ENCODE measurements at places on chromosomes 6 and 20.

DNA sequence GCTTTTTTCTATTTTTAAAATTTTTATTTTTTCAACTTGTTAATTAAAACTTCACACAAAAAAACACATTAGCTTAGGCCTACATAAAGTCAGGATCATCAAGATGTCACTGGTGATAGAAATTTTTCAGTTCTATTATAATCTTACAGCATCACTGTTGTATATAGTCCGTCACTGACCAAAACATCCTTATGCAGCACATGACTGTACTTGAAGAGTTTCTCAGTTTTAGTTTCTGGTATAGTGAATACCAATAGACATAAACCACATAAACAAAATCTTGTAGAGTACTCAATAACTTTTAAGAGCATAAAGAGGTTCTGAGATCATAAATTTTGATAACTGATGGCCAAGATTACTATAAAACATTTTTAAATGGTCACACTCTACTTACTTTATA, 71.8 kb downstream of the ASCC3 start:
- DNase-seq: no peak

DNA sequence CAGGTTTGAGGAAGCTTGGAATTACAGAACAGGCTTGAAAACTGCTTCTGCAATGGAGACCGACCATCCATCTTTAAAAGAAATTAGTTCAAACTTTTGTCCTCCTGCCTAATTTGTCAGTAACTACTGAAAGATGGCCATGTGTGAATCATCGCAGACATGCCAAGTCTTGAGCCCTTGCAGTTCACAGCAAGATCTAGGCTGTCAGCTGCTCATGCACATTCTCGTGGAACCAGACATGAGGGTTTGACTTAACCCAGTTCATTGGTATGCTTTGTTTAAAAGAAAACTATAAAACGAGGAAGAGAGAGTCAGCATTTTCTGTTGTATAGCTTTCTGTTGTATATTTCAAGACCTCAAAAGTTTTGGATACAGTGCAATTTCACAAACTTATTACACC, 74.0 kb upstream of the SAMD5 start:
- no peak for DNase-seq

DNA sequence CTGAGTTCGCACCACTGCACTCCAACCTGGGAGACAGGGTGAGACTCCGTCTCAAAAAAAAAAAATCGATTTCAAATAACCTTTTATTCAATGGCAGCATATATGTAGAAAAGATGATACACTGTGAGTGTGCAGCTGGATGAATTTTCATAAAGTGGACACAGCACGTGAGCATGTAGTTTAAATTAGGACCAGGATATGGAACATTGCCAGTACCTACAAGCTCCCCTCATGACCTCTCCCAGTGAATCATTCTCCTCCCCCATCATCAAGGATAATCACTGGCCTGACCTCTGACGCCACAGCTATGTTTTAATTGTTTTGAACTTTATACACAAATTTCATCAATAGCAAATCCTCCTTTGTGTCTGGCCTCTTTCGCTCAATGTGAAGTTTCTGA, 53.8 kb upstream of the HDAC2 start:
- DNase-seq: no peak

DNA sequence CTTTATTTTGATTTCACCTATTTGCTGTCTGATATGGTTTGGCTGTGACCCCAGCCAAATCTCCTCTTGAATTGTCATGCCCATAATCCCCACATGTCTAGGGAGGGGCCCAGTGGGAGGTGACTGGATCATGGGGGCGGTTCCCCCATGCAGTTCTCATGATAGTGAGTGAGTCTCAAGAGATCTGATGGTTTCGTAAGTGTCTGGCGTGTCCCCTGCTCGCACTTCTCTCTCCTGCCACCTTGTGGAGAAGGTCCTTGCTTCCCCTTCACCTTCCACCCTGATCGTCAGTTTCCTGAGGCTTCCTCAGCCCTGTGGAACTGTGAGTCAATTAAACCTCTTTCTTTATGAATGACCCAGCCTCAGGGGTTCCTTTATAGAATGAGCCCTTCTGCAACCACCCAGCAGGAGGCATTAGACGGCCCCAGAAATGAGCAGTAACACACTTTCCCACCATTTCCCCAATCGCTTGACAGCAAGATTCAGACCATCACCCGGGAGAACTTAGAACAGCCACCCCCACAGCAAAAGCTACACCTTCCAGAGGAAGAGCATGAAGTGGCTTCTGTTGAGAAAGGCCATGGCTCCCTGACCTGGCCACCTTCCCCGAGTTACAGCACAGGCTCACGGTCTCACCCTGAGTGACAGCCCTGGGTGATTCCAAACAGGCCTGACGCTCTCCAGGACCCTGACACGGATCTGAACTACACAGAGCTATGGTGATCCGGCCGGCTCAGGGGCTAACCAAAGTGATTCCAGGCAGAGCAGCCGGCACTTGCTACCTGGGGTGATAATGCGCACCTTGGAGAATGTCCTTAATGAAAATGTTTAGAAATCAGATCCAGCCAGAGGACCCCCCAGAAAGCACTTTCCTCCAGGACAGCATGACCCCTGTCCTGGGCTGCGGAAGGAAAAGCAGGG, 131.2 kb upstream of the CDH4 start:
- DNase-seq: no peak

GRCh38 chr20:25020345-25020744, 27.8 kb upstream of the APMAP start:
- no peak for DNase-seq

- DNase-seq: no peak
These were observed 307.9 kb upstream of the SLC35B3 start for GRCh38 chr6:8743170-8743745.

DNA sequence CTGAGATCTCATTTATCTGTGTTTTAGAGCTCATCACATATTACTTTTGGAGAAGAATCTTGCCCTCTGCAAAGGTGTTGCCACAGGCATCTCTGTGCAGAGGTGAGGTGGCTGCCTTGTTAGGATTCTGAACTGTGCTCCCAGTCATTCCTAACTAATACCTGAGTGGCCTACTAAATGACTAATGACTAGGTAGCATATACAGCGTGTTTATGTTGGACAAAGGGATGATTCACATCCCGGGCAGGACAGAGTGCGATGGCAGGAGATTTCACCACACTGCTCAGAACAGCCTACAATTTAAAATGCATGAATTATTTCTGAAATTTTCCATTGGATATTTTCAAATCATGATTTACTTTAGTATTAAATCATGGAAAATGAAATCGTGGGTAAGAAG, 23.1 kb upstream of the CGA start:
- DNase-seq: no peak

Measured in NK-92 treated with Interleukin-12 subunit alpha and Interleukin-12 subunit beta, amount 100 ng/mL, for 24 hours (cell line).